Activated CD4-positive, alpha-beta T cell treated with anti-CD3 and anti-CD28 coated beads for 36 hours (primary cell): ENCODE measurements at places on chromosomes 1 and 21.

GRCh38 chr1:211833174-211833820 is 2.7 kb upstream of the LPGAT1 start:
- peak; percentile 56 for DNase-seq

GRCh38 chr1:235552146-235552716 is 48.0 kb upstream of the B3GALNT2 start:
- DNase-seq = no peak

- no peak for DNase-seq
These were observed 109.9 kb downstream of the LYPLAL1 start for GRCh38 chr1:219283541-219283940.

DNA sequence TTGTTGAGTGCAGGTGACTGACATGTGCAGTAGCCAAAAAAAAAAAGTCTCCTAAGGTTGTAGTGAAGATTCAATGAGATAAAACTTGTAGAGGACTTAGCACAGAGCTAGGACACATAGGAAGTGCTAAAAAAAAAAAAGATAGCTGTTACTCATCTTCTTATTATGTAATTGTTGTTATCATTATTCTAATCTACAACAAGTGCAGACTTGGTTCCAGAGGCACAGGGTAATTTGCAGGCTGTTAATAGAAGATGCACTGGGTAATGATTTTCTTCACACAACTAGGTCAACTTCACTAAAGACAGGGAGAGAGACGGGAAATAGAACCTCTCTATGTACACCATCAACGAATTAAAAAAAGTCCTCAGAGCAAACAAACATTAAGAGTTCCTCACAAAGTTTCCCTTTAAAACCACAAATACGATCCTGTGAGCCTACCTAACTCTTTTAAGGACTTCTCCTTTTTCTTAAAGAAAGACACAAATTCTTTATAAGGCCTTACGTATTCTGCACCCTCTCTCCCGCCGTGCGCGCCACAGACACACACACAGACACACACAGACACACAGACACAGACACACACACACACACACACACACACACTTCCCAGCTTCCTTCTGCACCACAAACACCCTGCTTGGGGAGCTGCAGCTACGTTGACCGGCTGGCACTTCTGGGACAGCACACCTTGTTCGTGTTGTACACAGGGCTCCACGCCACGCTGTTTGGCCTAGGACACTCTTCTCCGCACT is 49.8 kb upstream of the GADD45A start:
- no peak for DNase-seq

DNA sequence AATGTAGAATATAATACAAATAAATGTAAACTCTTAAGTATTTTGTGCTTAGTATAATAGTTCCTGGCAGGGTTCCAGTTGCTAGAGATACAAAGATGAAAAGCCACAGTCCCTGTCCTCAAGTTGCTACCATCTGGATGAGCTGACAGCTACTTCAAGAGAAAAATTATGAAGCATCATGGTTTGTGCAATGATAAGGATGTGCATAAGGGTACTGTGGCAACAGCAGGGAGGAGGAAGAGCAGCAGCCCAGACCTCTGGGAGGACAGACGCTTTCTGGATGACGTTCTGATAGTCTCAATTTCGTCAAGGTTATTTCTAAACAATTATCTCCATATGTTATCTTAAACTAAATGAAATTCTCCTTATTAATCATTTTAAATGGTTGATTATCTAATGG is 198.9 kb downstream of the NTNG1 start:
- no peak for DNase-seq

DNA sequence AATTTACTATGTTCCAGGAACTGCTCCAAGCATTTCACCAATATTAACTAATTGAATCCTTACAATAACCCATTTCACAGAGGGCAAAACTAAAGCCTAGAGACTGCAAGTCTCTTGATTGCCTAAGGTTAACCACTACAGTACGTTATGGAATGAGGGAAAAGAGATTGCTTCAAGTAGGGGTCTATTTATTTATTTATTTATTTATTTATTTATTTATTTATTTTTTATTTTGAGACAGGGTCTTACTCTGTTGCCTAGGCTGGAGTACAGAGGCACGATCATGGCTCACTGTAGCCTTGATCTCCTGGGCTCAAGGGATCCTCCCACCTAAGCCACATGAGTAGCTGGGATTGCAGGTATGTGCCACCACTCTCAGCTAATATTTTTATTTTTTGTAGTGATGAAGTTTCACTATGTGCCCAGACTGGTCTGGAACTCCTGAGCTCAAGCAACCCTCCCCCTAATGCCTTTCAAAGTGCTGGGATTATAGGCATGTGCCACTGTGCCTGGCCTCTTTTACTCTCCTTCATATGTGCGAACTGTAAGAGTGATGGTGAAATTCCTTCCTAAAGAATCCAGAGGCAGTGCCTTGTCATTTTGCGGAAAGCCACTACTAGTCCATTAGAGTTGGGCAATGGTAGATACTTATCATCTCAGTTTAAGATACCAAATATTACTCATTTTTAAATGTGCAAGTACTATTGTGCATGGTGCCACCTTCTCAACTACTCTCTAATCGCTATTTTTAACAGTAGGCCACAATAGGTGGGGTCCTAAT is 65.7 kb upstream of the CYP2J2 start:
- no peak for DNase-seq

GRCh38 chr1:34645109-34645688 is 109.6 kb upstream of the GJB5 start:
- no peak for DNase-seq

DNA sequence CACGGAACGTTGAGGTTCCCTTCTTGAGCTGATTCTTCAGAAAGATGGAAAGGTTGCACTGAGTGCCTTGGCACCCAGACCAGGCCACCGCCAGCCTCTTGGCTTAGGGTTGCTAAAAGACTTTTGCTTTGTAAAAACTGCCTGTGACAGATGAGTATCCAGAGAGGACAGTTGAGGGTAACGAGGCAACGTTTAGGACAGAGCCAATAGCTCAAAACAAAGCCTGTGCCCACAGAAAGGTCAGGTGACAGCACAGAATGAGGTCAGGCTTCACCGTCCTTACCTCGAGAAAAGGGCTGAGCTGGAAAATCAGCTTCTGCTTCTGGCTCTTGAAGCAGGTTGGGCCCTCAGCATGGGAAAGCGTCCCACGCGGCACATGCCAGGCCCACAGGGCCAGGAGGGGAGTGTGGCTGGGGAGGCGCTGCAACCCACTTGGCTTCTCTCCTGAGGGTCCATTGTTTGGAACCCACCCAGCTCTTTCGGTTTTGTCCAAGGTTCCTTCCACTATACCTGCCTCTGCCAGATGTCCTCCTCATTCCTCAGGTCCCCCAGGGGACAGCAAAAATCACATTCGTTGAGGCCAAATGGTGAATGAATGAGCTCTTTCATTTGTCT is 55.5 kb downstream of the SCCPDH start:
- DNase-seq = no peak

- DNase-seq = peak; percentile 89
These were observed 15.6 kb upstream of the RAP1A start for GRCh38 chr1:111603979-111604378.

DNA sequence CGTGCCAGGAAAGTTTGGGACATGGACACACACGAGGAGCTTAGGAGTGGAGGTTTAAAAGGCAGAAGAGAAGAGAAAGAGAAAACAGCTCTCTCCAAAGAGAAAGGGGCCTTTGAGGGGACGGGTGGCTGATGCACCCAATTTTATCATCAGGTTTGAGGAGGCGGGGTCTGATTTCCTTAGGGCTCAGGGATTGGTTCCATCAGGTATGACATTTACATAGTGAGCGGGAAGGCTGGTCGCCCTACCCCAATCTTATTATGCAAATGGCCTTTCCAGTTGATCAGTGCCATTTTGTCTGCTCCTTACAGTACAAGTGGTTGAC is 749.1 kb upstream of the TPTE start:
- DNase-seq = no peak

DNA sequence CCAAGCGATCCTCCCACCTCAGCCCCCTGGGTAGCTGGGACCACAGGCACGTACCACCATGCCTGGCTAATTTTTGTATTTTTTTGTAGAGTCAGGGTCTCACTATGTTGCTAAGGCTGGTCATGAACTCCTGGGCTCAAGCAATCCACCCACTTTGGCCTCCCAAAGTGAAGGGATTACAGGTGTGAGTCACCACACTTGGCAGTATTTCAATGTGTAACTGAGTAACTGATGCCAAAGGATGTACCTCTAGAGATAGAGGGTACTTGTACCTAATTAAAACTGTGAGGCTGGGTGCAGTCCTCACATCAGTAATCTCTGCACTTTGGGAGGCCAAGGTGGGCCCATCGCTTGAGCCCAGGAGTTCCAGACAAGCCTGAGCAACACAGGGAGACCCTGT is 258.7 kb upstream of the DMRTA2 start:
- no peak for DNase-seq

DNA sequence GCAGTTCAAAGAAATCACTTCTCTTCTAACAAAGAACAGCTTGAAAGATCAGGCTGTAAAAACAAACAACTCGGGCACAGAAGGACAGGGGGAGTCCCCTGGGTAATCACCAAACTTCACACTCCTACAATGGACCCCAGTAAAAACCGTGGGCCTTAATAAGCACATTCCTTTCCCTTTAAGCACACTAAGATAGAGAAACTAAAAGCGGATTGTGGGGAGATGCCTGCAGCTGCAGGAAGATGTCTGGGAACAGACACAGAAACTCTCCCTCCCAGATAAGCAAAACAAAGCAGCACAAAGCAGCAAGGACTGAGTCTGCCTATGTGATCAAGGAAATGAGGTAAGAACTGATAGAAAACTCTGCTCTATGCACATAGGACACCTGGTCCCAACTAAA is 37.6 kb upstream of the CTBS start:
- DNase-seq = no peak

DNA sequence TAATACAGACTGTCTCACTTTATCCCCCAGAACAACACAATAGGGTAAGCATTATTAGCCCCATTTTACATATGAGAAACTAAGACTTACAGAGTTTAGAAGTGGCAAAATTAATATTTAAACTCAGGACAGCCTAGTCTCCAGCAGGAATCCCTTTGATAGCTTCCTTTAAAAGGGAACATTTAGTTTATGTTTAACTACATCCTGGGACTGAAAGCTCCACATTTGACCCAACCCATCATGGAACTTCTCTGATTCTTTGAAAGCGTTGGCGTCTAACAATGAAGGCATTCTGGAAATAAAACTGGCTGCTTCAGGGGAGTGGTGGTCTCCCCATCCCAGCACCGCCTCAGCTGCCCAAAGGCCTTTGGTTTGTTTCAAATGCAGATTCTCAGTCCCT is 250.6 kb upstream of the NFIA start:
- DNase-seq = no peak

DNA sequence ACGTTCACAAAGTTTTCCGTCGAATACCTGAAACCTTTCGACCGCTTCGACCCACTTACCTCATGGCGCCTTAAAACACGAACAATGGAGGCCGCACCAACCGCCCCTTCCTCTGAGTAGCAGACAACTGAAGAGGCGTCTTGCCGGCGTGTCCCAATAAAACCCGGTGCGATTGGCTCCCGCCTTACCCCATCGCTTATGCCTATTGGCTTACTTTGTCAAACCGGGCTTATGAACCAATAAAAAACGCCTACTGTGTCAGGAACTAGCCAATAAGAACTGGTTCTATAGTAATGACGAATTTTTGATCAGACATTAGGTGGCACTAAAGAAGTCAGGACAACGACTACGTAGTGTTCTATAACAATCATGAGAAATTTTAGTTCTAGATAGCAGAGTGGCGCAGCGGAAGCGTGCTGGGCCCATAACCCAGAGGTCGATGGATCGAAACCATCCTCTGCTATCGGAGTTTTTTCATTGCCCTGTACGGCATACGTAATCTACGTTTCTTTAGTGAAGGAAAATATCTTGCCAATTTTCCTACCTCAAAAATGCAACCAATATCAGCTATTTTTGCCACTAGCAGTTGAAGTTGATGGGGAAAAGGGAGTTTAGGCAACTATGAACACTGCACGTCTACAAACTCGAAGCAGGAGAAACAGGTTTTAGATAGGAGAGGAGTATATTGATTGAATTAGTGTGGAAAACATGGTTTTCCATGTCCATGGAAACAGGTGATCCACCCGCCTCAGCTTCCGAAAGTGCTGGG is at the start of gene ILF2:
ILF2 (minus strand) TSS at position 135 of the 769 bp plus-strand sequence; CDS start at position 64, 71 bp downstream.
- DNase-seq = peak; percentile 99

GRCh38 chr1:226674892-226675714 is 64.0 kb downstream of the ITPKB start:
- DNase-seq = peak; percentile 78

DNA sequence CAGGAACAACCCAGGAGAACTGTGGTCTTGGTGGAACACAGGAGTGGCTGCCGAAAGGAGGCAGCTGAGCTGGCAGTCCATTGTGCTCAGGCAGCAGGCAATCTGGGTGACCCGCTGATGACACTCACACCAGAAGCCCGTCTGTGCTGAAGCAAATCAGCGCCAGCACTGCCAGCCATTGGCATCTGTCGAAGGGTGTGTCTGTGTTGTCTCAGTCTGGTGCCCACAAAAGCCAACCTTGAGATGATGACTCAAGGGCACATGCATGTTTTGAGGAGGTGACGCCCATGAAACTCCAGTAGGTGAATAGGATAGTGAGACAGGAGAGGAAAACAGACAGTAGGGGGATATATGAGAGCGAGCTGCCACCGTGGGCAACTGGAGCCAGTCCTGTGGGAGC is 167.3 kb downstream of the KAZN start:
- no peak for DNase-seq

DNA sequence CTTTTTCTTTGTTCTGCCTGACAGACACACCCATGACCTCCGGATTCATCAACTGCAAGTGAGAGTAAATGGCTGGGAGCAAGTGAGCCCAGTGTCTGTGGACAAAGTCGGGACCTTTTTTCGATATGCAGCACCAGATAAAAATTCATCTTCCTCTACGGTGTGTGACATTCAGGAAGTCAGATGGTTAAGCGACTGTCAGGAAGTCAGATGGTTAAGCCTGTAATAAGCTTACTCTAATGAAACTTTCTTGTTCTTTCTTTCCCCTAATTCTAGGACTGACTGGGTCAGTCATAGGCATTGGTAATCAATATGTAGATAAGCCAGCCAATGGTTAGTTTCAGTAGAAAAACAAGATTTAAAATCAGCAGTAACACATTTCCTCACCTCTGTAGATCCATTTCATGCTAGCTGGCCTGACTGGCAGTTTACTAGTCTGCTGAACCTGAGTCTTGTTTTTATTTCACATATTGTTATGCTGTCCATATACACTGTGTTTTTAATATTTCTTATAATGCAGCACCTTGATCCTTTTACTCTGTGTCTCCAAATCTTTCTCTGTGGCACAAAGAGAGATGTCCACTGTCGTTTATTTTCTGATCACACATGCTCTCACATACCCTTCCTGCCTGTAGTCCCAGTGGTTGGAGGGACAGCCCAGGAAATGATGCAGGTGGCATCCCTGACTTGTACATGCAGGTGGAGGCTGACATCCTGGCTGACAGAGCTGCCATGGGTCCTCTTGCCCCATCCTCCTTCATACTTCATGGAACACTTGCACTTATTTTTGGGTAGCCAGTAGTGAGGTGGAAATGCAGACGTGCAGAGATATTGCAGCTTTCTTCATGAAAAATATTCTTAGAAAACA is 115.8 kb downstream of the VPS13D start:
- DNase-seq = peak; percentile 36
